Adrenal gland (tissue), 19 donors: ENCODE measurements at places on chromosomes 13 and 19.

- H3K4me1 ChIP-seq, result no peaks in the 10 kb centered on the region
- H3K36me3 ChIP-seq, result no peaks in the 10 kb centered on the region
- peaks cover 3% of the 10 kb centered on the region for H3K27me3 ChIP-seq
- H3K4me3 ChIP-seq, result no peak overlapping the region
Measured at GRCh38 chr13:99434258-99434788, 66.9 kb upstream of the TM9SF2 start.

GRCh38 chr19:46693760-46694159 is 23.2 kb downstream of the PRKD2 start:
- no peaks in the 10 kb centered on the region for H3K4me1 ChIP-seq
- peaks cover 87% of the 10 kb centered on the region for H3K36me3 ChIP-seq
- no peaks in the 10 kb centered on the region for H3K27me3 ChIP-seq
- DNase-seq, result no peak

DNA sequence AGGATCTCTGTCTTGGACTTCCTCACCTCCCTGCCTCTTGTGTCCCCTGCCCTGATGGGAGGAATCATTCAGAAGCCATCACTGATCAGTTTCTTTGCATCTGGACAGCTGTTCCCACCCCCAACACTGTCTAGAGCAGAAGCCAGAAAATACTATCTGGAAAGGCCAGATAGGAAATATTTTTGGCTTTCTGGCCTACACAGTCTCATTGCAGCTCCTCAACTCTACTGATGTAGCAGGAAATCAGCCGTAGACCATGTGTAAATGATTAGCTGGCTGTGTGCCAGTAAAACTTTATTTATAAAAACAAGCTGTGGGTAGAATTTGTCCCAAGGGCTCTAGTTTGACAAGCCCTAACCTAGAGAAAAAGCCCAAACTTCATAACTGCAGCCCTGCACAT is 5.6 kb downstream of the SIGLEC7 start:
- H3K27me3 ChIP-seq, result no peaks in the 10 kb centered on the region
- H3K4me1 ChIP-seq, result no peaks in the 10 kb centered on the region

DNA sequence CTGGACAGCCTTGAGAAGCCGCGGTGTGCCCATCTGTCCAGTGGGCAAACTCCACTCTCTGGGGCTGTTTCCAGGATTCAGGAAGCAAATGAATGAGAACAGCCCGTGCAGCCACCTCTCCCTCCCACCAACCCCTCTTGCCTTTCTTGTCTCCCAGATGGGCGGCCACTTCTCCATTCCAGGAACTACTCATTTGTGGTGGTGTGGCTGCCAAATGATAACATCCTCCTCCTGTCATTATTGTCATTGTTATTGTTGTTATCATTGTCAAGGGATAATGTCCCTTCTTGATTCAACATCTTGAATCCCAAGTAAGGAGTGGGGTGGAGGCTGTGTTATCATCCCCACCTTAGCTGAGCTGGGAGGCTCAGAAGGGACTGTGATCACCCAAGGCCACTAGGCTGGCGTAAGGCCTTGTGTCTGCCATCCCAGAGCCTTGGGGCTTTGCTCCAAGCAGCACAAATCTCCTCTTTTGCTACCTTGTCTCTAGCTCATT is 1.6 kb downstream of the DNM2 start:
- H3K4me3 ChIP-seq, result peak overlapping the region; percentile 82
- H3K4me1 ChIP-seq, result peaks cover 44% of the 10 kb centered on the region
- no peaks in the 10 kb centered on the region for H3K27me3 ChIP-seq
- no peaks in the 10 kb centered on the region for H3K36me3 ChIP-seq
- peak overlapping the region; percentile 47 for H3K27ac ChIP-seq
- peak; percentile 54 for DNase-seq

GRCh38 chr19:46181388-46181779 is 33.3 kb downstream of the IGFL2 start:
- H3K36me3 ChIP-seq, result no peaks in the 10 kb centered on the region
- H3K27ac ChIP-seq, result no peak overlapping the region
- H3K4me1 ChIP-seq, result no peaks in the 10 kb centered on the region
- H3K4me3 ChIP-seq, result no peak overlapping the region
- no peaks in the 10 kb centered on the region for H3K27me3 ChIP-seq
- no peak for DNase-seq

DNA sequence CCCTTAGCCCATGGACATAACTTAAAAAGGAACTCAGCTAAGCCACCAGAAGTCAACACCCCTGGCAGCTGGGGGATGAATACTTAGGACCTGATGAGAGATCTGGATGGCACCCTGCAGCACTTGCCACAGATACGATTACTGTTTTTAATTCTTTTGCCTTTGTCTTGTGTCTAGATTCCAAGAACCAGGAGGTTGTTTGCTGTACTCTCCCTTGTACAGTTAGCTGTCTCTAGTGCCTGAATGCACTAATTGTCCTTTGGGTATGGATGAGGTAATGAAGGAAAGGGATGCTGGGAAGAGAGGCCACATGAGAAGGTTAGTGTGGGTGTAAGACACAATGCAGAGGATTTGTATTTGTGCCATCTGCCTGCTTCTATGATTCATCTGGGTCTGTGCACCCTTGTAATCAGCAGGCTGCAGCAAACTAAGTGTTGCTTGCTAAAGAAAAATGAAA is 385.8 kb downstream of the KCNRG start:
- peak overlapping the region; percentile 36 for H3K27ac ChIP-seq
- peak; percentile 33 for DNase-seq
- no peaks in the 10 kb centered on the region for H3K36me3 ChIP-seq
- no peaks in the 10 kb centered on the region for H3K27me3 ChIP-seq

DNA sequence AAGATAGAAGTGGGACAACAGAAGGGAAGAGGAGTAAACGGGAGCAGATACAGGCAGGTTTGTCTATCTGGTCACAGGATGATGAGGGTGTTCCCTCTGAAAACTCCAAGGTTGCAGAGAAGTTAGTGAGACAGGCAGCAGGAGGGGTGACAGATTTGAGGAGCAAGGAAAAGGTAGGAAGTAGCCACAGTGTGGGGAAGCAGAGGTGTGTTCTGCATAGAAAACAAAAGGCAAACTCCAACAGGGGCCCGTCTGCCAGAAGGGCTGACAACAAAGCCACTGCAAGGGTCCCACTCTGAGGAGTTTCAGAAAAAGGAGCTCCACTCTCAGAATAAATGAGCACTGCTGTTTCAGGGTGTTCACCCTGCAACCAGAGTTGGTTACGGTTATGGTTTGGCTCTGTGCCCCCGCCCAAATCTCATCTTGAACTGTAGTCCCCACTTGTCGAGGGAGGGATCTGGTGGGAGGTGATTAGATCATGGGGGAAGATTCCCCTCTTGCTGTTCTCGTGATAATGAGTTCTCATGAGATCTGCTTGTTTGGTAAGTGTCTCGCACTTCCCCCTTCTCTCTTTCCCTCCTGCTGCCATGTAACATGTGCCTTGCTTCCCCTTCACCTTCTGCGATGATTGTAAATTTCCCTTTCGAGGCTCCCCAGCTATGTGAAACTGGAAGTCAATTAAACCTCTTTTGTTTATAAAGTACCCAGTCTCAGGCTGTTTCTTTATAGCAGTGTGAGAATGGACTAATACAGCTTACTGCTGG is 32.1 kb downstream of the SMAD9 start:
- H3K27ac ChIP-seq, result no peak overlapping the region
- no peaks in the 10 kb centered on the region for H3K4me1 ChIP-seq
- H3K36me3 ChIP-seq, result no peaks in the 10 kb centered on the region
